Stimulated activated CD8-positive, alpha-beta memory T cell treated with anti-CD3 and anti-CD28 coated beads, Interleukin-4, amount 100 ng/mL, for 1 hour (primary cell): ENCODE measurements at places on chromosomes 7 and 10.
A peak's percentile ranks its signal among the peaks of the same experiment; 100 is the strongest.

GRCh38 chr10:98287321-98287720, 19.3 kb upstream of the LOXL4 start:
- no peak for DNase-seq

GRCh38 chr10:63467841-63468240, 2.1 kb upstream of the JMJD1C start:
- no peak for DNase-seq

DNA sequence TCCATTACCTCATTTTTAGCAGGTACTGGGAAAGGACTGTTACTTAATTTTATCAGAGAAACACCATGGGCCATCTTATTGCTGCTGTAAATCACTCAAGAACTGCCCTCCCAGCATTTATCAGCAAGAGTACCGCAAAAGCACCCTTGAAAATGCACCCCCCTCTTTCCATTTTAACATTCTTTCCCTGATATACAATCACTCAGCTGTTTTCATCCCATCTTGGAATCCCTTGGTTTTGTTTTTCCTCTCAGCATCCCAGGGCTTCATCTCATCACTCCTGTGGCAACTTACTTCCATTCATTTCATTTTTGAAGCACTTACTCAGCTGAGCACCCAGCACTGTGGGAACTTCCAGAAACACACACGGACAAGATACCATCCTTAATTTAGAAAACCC, 36.5 kb downstream of the RAPGEF5 start:
- no peak for DNase-seq

- DNase-seq: no peak
Observed at GRCh38 chr10:60009710-60010383, 103.5 kb upstream of the CCDC6 start.

- DNase-seq: no peak
Observed at GRCh38 chr10:116948530-116948870, 56.5 kb downstream of the SHTN1 start.

GRCh38 chr7:154912871-154913637, 89.9 kb downstream of the PAXIP1 start:
- DNase-seq: no peak

DNA sequence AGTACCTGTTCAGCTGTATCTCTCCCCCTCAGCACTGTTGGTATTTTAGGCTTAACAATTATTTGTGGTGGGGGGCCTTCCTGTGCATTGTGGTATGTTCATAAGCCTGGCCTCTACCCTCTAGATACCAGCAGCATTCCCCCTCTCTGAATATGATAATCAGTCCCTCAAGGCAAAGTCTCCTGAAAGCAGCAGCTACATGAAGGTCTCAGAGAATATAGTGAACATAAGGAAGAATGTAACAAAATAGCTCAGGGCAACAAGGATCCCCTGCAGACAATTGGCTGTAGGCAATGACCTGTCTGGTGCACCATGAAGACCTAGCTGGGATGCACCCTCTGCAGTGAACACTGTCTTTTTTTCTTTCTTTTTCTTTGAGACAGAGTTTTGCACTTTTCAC, 86.4 kb downstream of the CTBP2 start:
- DNase-seq: no peak

DNA sequence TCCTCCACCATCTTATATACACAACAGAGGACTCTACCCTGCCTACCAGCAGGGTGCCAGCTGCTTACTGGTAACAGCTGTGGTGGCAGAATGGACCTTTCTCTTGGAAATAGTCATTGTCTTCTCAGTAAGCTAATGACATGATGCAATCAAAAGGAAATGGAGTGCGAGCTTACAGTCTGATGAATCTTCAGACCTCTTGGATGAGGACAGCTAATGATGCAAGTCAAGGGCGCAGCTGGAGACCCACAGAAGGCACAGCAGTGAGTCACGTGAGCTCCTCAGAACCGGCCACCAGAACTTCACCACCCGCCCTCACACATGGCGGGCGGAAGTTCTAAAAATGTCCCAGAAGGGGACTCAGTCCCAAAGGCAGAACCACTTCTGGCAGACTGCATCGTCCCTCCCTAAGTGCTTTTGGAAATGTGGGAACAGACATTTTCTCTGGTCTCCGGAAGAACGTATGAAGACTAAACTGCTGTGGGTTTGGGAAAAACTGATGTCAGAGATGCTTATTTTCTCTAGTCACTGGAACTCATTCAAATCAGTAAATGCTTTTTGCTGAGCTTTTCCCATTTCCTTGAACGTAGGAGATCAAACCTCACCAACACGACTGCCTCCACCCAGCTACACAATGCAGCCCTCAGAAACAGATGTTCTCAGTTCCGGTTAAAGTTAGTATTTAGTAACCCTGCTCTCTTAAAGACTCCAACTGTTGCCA, 96.4 kb downstream of the FAS start:
- no peak for DNase-seq

DNA sequence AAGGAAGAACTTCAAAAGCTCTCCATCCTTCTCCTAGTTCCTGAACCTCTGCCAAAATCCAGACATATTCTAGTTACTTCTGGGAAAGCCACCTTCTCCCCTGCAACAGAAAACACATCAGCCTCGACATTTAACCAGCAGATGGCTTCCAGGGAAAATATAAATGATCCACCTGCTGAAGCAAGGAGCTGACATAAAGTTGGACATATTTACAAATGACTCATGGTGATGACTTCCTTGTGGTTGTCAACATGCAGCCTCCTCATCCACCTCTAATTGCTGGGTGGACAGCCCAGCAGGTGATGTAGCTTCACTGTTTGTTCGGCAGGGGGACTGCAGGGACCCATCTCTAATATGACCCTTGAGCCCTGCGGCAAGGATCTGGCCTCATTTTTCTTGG, 266.0 kb downstream of the C7orf25 start:
- no peak for DNase-seq

GRCh38 chr7:159139202-159139601, 5.5 kb downstream of the VIPR2 start:
- DNase-seq: no peak

DNA sequence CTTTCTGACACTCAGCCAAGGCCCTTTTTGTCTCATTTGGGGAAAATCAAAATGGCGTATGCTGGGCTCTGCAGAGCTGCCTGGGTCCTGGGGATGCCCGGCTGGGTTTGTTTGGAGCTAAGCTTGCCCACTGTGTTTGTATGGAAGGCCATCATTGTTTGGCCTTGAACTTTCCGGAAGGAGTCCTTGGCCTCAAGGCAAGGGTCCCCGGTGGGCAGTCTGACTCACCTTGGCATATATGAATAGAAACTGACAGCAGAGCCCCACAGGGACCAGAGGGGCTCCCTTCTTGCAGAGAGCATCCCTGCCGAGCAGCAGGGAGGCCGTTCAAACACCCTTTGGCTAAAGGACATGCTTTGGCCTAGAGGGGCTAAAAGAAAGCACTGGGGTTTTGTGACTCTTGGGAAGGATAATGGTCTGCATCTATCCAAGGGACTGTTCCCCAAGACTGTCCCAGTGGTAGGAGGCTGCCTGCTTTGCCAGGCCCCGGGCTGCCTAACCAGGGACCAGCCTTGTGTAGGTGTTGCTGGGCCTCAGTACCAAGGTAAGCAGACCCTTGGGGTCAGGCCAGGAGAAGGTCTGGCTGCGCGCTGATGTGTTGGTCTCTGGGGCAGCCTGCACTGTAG, 15.0 kb downstream of the SLC18A2 start:
- DNase-seq: no peak

DNA sequence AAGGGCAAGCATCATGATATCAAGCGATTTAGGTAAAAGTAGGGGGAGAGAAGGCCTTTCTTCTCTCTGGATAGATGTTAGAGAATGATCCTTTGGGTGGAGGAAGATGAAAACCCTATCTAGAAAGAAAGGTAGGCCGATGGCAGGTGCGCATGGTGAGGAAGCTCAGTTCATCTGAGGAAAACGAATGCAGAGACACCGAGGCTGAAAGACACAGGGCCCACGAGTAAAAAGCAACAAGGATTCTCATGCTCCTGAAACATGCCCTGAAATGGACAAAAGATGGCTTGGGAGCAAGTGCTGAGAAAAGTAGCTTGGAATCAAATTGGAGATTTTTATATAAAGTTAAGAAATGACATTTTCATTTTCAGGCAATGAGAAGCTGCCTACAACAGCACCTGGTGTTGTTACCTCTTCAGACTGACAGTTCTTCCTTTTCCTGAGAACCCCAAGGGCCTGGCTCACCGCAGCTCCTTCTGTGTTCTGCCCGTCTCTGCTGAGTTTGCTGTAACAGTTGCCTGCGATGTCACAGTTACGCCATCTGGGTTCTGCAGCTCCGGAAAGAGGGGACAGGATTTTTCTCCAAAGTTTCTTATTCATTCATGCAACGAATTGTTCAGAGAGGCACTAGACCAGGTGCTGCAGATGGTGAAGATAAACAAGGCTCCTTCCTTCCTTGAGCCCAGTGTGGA, 402.0 kb upstream of the KLF6 start:
- DNase-seq: no peak

- DNase-seq: no peak
Observed at GRCh38 chr10:122186816-122187810, 84.0 kb upstream of the BTBD16 start.

- DNase-seq: no peak
Observed at GRCh38 chr7:103003004-103003403, 71.6 kb downstream of the FBXL13 start.

DNA sequence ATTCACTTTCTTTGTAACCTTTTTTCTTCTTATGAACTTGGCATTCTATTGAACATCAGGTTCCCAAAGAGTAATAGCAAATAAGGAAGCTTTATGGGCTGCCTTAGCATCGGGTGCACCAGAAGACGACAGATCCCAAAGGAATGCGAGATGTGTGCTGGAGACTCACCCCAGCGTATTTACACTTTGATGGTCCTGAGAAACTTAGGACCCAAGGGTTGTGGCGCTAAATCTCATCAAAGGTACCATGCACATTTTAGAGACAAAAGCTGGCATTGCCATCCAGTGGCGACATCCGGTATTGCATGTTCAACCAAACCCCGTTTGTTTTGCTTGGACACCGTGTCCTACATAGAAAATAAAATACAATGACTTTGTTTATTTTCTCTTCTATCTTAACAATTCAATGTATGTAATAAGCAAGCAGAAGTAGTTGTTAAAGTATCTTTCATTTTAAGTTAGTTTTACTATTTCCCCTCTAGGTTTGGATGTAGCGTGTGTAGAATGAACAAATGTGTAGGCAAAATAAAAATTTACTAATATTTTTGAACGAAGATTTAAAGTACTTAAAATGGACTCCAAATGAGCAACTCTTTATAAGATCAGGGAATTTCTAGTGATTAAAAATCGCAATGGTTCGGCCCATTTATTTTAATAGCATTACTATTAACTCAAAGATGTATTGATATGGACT, 1154.8 kb downstream of the GATA3 start:
- peak; percentile 64 for DNase-seq

DNA sequence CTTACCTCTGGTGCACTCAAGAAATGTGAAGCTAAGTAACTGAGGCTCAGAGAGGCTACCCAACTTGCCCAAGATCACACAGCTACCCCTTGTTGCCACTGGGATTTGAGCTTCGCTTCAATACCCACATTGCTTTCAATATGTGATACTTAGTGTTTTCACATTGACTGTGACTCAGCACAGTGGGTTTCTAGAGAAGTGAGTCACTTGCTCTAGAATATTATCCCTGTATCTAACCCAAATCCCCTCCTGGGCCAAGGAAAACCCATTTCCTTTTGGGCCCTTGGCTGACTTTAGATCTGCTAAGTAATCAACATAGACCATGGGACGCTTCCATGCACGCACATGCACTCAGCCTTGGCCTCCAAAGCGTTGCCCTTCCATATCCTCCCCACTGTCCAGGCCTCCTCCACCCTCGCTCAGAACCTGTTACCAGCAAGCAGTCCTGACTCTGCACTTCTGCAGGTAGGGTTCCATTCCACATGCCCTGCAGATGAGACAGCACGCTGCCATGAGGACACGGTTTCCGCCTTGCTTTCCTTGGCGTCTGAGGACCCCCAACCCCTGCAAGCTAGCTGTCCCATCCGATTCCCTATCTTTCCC, 87.7 kb upstream of the CHST15 start:
- DNase-seq: no peak

DNA sequence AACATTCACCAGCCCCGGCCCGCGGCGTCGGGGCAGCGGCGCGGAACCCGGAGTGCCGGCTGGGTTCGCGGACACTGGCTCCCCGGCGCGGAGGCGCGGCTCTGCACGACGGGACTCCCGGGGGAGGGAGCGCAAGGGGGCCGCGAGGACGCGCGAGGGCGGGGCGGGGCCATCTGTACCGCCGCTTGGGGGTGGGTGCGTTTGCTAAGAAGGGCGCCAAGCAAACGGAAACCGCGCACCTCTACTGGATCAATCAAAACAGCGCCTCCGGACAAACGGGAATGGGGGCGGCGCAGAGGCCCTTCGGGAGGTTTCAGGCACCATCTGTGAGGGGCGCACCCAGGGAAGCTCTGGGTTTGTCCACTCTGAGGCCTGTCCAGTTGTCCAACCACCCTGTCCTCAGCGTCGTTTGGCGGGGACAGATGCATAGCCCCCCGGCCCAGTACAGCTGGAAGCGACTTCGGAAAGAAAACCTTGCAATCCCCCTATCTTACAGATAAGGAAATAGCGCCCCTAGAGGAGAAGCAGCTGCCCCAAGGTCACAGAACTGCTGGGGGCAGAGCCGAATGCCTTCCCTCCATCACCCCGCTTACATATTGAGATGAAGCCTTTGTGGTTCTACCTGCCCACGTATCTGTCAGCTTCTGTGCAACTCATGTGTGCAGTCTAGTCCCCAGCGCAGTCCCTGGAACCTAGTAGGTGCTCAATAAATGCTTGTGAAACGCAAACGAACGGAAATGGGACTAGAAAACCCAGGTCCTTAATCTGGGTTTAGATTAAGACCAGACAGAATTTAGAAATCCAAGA, 10.7 kb upstream of the SLIT1 start:
- DNase-seq: peak; percentile 18

GRCh38 chr10:5775685-5776084, 37.5 kb downstream of the GDI2 start:
- DNase-seq: peak; percentile 40

DNA sequence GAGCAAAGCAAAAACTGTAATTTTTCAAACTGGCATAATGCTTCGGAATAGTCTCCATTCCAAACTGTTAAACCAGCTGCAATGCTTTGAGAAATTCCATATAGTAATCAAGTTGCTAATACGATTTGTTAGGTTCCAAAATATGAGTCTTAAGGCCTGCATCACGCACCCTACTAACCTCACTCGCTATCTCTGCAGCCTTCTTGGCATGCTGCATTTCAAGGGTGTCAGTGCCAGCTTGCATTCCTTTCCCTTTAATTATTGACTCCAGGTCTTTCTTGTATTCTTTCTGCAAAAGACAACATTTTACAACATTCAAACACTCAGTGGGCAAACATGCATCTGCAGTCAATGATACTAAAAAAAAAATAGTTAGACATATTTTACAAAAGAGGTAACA, 61.8 kb downstream of the NEBL start:
- DNase-seq: no peak

DNA sequence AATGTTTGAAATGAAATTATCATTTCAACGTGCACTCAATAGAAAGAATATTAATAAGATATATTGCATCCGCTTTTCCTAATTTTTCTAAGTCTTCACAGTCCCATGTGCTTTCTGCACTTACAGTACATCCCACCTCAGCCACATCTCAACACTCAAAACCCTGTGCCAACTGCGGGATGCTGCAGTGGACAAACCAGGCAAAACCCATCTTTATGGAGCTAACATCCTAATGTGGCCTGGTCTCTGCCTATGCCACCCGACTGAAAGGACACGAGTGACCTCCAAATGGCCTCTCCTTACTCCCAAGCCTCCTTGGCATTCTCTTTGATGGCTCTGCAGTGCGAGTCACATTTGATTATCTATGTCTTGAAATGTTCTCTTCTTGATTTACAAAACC, 57.4 kb upstream of the ADRB1 start:
- no peak for DNase-seq

- no peak for DNase-seq
Observed at GRCh38 chr7:53431901-53432300, 396.5 kb downstream of the POM121L12 start.
